ENCODE measurements at places on chromosomes 3 and 15.

DNA sequence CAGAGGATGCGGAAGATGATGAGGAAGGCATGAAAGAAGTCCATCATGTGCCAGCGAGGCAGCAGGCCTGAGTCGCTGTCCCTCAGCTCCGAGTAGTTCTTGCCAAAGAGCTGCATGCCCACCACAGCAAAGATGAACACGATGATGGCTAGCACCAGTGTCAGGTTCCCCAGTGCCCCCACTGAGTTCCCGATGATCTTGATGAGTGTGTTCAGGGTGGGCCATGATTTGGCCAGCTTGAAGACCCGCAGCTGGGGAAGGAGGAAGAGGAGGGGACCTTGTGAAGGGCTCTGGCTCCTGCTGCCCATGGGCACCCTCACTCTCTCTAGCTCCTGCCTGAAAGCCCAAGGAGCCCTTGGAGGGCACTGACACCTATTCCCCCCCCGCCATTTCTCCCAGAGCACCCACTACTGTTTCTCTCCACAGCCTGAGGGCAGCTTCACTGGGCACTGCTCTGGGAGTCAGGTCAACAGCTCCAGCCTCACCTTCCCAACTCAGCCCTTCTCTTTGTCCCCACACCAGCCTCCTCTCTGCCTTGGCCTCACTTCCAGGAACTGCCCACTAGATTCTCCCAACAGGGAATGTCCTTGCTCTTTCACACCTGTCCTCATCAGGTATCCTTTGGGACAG lies 63.6 kb downstream of the SCN5A start:
- no peak for DNase-seq

- no peak for DNase-seq
Measured at GRCh38 chr3:172204716-172205115, 165.3 kb downstream of the FNDC3B start.

DNA sequence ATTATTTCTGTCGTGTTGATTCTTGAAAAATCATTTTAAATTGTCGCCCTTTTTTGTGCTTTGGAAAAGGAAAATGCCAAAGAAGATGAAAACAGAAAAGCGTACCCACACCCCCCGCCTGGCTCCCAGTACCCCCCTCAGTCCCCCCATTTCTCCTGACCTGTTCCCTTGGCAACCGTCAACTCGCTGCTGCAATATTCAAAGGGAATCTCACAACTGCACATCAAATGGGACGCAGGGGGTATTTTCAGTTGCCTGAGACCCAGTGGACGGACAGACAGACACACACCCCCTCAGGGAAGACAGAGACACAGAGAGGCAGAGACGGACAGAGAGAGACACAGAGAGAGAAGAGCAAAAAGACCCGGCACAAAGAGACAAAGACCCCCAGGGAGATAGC lies 83.5 kb upstream of the PRR20G start:
- no peak for DNase-seq

DNA sequence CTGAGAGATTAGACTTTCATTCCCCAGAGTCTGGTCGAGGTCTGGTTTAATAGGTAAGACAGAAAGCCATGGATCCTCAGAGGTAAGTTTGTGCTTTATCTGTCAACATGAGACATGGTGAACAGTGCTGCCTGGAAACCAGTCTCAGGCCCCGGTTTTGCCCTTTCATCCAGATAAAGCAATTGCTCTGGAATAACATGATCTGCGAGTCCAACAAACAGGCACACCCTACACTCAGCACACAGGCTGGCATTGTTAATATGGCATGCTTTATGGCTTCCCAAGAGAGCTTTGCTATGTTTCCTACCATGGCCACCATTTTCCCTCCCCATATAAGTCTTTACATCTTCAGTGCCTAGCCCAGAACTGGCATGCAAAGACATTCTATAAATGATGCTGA lies 30.1 kb upstream of the MNS1 start:
- no peak for DNase-seq

DNA sequence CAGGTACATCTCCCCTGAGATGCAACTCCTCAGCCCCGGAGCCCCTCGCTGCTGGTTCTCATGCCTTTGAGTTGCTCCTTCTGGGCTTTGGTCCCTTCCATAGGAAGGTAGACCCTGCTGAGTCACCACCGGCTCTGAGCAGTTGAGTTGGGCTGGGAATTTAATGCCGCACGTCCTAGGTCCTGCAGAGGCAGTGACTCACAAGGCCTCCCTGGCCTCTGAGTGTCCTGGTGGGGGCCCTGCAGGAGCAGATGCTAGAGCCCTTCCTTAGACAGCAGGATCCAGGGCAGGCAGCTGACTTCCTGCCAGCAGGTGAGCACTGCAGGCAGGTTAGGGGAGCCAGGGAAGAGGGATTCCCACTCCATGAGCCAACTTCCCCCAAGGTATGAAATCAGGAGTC lies 5.5 kb upstream of the NTRK3 start:
- DNase-seq, result no peak

DNA sequence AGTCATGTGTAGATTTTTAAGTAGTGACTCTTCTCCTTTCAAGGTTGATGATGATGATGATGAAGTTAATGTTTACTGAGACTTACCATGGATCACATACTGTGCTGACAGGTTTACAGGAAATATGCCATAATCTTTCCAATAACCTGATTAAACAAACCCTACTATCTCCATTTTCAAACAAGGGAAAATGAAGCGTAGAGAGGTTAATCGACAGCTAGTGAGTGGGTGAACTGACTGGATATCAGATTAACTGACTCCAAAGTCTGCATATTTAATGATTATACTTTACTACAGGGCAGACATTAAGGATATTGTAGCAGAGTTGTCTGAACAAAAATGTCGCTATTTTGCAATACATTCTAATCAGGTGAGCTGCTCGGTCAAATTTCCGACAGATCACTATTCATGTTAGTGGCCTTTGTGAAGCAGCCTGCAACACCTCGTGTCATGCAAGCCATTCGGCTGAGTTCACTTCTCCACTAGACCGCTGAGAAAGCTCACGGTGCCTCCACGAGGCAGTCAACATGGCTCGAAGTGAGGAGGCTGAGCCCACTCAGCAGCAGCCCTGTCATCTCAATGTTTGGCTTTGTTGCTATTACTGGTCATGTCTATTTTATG lies 264.2 kb downstream of the NFKBIZ start:
- DNase-seq, result no peak

DNA sequence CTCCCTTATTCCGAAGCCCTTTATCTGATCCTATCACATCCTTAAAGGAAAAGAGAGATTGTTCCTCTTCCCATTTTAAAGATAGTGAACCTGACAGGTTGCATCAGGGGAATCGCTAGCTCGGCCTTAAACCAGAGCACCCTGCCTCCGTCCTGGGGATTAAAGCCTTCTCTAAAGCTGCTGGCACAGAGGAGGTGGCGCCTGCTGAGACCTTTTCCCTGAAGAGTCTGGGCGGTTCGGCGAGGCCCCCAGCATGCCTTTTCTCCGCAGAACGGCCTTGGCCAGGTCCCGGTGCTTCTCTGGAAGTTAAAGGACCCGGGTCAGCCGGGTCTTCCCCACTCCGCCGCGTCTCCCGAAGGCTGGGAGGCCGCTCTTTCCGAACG lies 593 bp downstream of the FAM219B start:
- DNase-seq, result no peak

GRCh38 chr3:15637131-15637951 lies 35.8 kb downstream of the BTD start:
- no peak for DNase-seq

- no peak for DNase-seq
Measured at GRCh38 chr3:87047852-87048251, 56.9 kb upstream of the VGLL3 start.

GRCh38 chr3:85495602-85496001 lies 536.8 kb downstream of the CADM2 start:
- no peak for DNase-seq

GRCh38 chr3:15064299-15064834 lies 748 bp downstream of the MRPS25 start:
- DNase-seq, result no peak

DNA sequence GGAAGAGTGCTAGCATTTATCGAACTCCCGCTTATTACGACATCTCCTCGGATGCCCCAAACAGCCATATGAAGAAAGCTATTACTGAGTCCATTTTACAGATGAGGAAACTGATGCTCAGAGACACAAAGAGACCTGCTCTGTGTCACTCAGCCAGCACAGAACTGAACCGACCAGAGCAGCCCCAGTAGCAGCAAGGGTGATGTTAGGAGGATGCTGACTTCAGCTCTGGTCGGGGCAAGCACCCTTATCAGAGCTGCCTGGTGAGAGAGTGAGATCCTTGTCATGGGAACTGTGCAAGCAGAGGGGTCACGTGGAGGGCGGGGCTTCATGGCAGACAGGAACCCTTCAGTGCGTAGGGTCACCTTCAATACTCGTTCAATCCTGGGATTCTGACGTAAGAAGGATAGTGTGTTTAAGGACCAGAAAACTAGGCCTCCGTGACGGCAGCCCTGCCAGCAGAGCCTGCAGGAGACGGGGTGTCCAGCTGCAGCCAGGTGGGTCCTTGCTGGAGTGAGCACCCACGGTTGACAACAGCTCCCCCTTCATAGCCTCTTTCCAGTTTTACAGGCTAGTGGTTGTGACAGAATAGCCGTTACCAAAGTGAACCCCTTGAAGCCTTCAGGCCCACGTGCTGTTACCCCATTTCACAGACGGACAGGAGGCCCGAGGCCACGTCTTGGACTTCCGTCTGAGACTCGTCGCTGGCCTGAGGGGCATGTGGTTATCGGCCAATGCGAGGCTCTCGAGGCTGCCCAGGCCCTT lies 12.0 kb upstream of the IQSEC1 start:
- DNase-seq, result no peak

- no peak for DNase-seq
Measured at GRCh38 chr3:141147657-141148056, 84.0 kb upstream of the PXYLP1 start.

DNA sequence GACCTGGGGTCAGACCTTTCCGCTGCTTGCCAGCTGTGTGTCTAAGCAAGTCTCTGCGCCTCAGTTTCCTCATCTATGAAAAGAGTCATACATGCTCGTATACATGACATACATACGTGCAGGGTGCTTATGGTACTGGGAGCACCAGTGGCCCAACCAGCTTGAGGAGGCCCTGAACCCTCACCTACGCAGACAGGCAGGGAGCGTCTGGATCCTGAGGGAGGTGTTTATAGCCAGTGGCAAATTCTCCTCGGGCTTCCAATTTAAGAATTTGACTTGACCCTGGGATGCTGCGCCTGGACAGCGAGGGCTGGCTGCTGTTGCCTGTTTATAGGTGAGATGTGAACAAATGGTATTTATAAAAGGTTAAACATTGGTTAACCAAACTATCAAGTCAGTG lies 17.7 kb upstream of the FGD5 start:
- no peak for DNase-seq

- no peak for DNase-seq
Measured at GRCh38 chr3:2792432-2792831, 317.7 kb downstream of the IL5RA start.

DNA sequence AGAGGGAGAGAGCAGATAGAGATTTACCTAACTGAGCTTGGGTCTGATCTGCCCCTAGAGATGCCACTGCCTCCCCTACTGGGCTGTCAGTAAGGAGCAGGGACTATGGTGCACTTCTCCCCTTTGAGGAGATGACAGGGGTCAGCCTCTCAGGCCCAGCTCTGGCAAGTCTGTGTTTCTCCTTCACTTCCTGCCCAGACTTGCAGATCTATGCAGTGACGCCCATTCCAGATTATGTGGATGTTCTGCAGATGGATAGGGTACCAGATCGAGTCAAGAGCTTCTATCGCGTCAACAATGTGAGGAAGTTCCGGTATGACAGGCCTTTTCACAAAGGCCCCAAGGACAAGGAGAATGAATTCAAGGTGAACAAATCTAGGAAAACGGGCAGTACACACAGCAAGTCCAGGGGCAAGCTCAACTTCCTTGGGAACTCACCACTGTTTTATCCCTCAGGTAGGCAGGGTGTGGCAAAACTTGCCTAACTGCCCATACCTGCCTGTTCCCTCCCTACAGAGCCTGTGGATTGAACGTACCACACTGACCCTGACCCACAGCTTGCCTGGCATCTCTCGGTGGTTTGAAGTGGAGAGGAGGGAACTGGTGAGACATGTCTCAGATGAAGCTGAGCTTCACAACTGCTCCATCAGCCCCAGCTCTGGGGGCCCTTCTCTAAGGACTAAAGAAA lies 29.1 kb upstream of the MANF start:
- DNase-seq, result no peak

DNA sequence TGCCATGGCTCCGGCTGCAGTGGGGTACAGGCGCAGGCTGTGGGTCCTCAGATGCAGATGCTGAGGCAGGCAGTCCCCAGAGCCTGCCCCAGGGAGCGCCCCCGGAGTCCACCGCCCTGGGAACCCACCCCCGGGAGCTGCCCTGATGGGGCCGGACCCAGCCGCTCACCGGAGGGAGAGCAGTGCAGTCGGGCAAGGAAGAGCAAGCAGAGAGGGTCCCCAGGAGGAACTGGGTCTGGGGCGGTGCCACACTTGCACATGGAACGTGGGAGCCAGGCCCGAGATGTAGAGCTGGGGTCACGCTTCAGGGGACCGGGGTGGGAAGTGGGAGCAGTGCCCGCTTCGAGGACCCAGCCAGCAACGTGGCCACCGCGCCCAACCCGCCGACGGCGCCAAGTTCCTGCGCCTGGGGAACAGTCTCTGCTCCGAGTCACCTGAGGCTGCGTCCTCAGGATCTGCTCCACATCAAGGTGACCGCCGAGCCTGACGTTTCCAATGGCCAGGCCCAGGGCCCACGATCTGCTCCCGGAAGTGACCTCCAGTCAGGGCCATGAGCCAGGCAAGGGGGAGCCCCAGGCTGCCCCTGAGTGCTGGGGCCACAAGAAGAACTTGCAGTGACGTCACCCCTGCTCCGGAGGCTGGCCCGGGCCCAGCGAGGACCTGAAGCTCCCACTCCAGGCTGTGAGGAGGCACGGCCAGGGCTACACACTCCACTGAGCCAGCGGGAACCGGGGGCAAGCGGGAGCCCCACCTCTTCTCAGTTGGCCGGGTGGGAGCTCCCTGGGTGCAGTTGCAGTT lies 27.0 kb upstream of the TFG start:
- no peak for DNase-seq

DNA sequence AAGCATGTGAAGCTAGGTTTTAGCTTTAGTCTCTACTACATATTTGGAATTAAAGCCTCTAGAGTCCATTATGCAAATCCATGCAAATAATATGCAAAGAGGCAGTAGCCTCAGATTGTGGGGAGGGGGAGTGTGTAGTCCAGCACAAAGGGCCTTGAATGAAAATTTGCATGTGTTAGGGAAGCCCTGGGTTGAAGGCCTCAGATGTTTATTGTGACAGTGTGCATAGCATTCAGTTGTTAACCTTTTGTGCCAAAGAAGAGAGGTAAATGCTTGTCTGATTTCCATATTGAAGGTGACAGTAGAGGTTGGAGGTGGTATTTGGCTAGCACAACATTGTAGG lies 24.5 kb upstream of the BFSP2 start:
- DNase-seq, result no peak

GRCh38 chr3:190116551-190117067 lies 4.1 kb downstream of the P3H2 start:
- DNase-seq, result no peak

DNA sequence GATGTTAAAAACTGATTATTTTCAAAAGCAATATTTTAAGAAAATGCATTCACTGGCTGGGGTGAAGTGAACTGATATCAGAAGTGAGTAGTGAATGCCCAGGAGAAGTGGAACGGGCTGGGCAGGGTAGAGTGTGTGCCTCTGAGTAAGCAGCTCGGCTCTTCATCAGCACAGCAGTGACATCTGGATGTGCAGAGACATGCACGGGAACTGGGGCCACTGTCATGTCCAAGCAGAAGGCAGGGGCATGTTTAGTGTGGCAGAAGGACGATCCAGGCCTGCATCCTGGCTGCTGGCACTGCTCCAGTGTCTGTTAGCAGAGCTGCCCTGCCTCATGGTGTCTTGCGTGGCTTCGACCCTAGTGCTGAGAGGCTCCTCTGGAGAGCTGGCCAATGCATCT lies 305.6 kb upstream of the LRRFIP2 start:
- no peak for DNase-seq

All from NCI-H1694 treated with DMSO at 0.1 percent for 48 hours (cell line).